ENCODE measurements at places on chromosomes 2 and 18. TPM values are rescaled to one million over a fixed set of nuclear protein-coding genes. Genes with fewer than 3 reads are reported as not detected.

The KIF1A gene
- polyA plus RNA-seq: 15.8 TPM

The ROCK1 gene
- polyA plus RNA-seq: 50.3 TPM

The ALPG gene
- not detected for polyA plus RNA-seq

The RUFY4 gene
- 0.27 TPM for polyA plus RNA-seq

The RTN4 gene
- 406 TPM for polyA plus RNA-seq

The TEX44 gene
- not detected for polyA plus RNA-seq

Measured in left renal cortex interstitium (tissue), 4 donors.